ENCODE measurements at places on chromosomes 3 and 15.
A peak's percentile ranks its signal among the peaks of the same experiment; 100 is the strongest.

DNA sequence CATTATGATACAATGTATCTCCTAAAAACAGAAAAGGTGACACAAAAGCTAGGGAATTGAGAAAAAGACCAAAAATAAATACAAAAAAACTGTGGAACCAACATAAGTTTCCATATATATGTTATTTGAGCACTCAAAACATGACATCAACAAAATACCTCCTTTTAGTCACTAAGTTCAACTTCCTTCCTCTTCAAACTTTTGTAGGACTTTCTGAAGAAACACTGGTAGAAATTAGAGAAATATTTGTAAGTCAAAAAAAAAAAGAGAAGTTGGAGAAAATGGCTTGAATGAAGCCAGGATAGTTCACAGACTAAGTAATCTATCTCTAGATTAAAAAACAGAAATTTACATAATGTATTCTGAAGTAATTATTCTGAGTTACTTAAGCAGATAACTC, 208.4 kb upstream of the ALCAM start:
- no peak for DNase-seq

- no peak for DNase-seq
Measured at GRCh38 chr15:58277333-58277732, 139.2 kb downstream of the AQP9 start.

DNA sequence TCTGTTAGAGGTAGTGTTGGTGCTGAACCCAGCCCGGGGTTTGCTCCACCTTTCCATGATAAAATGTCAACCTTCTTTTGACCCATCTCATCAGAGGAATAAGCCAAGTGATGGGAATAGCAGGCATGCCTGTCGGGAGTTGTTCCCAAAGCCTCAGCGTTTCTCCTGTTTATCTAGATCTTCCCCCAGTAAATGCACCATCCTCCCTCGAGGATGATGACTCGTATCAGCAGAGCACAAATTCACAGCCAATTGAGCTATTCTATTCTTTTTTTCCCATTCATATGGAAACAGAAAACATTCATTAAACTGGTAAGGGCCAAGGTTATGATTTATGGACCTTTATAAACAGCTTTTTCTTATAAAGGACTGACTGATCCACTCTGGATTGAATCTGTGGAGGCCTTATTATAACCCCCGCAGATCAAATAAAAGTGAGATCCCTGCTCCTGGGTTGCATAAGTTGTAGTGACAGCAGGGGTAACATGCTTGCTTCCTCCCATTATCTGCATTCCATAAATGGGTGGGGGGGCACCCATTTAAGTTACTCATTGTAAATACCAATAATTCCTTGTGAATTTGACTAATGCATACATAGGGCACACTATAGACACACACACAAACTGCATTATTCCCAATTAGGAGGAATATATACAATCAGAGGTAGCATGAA, 207.3 kb downstream of the PLCL2 start:
- no peak for DNase-seq

GRCh38 chr15:93302080-93302765, 213.2 kb upstream of the RGMA start:
- DNase-seq: no peak

- no peak for DNase-seq
Measured at GRCh38 chr3:107506458-107506857, 16.3 kb upstream of the BBX start.

DNA sequence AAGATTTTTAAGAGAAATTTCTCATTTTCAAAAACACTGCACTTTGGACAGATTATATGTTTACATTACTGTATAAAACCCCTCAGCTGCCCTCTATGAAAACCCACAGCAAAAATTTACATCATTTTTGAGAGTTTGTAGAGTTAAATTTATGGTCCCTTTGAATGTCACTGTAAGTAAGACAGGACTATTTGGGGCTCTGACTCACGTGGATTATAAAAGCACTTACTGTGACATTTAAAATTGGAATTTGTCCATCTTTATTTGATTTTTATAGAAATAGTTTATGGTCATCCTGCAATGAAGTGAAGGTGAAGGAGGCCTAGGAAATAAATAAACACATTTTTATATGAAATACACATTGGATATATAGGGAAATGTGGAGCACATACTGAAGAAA, 149.6 kb downstream of the GAP43 start:
- no peak for DNase-seq

DNA sequence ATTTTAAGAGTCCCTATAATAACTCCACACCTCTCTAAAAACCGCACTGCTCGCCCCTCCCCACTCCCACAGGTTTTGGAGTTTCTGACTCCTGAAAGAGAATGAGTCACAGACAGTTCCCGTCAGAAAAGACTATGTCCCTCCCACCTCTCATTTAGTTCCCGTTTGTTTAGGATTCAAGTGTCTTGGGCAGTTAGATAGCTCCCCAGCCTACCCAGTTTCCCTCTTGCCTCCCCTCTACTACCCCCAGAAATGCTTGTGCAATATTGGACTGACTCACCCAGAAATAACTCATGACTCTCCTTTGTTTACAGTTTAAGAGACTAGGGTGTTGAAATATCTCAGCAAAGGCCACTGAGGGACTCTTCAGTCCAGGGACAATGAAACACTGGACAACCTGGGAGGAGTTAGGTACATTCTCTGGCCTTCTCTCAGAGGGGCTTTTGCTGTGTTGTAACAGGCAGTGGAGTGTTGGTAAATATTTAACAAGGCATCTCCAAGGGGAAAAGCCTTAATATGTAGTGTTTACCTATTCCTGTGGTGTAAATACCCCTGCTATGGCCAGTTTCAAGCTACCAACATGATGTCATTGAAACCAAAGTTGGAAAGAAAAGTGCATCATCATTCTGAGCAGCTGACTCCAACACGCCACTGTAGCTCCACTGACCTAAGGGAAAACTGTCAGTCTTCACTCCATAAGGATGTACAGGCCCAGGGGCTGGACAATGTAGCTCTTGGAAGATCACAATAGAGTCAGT, 96.1 kb upstream of the CHD2 start:
- DNase-seq: no peak

DNA sequence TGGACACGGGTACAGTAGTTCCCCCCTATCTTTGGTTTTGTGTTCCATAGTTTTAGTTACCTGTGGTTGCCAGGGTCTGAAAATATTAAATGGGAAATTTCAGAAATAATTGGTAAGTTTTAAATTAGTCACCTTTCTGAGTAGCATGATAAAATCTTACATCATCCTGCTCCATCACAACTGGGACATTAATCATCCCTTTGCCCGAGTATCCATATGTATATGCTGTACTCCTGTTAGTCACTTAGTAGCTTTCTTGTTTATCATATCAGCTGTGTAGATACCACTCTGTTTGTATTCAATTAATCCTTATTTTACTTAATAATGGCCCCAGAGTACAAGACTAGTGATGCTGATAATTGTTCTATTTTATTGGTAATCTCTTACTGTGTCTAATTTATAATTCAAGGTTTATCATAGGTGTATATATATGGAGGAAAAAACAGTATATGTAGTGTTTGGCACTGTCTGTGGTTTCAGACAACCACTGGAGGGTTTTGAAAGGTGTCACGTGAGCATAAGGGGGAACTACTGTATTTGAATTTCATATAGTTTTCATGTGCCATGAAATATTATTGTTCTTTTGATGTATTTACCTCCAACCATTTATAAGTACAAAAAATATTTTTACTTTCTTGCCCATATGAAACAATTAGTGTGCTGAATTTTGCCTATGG, 41.4 kb downstream of the CTDSPL2 start:
- DNase-seq: no peak

GRCh38 chr3:183822631-183823030, 2.7 kb downstream of the MAP6D1 start:
- peak; percentile 40 for DNase-seq

DNA sequence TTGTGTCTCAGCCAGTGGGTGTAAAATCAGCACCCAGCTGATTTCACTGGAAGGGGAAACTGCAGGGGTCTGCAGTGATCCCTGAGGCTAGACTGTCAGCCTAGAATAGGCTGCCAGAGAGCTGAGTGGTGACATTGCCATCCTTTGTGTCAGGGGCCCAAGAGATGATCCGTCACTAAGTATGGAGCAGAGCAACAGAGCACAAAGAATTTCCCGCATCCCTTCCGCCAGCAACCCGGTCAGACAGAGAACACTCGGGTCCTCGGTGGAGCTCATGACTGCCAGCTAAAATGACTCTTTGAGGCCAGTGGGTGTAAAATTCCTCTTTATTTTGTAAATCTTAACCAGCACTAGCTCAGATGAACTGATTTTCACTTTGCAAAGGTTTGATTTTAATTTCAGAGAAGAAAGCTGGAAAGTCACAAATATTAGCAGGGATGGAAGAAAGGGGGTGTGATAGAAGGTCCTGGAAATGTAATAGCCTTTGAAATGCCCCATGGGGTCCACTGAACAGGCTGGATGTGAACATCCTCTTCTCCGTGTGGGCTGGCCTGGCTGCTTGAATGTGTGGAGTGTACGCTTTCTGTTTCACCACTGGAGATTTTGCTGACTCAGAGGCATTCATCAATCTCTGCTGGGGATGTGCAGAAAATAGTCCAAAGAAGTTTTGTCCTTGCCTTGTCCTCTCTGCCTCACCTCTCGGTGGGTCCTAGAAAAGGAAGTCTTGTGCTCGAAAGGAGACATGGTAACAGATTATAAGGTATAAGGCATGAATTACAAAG, 138.8 kb downstream of the SV2B start:
- no peak for DNase-seq

DNA sequence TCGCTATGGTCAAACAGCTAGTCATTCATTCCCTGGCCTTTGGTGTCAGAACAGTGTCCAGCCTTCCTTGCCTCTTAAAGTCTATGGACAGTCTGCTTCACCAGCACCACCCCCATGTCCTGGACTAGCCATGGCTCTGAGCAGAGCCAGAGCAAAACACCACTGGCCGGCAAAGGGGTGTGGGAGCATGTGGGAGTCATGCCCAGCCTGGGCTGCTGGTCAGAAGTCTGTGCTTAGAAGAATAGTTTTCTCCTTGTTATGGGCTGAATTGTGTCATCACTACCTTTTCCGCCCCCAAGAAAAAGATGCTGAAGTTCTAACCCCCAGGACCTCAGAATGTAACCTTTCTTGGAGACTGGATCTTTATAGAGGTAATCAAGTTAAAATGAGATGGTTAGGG, 132.9 kb upstream of the LPP start:
- no peak for DNase-seq
